ENCODE measurements at places on chromosomes 1 and 21. TPM values are rescaled to one million over a fixed set of nuclear protein-coding genes. Genes with fewer than 3 reads are reported as not detected.
A peak's percentile ranks its signal among the peaks of the same experiment; 100 is the strongest.

DNA sequence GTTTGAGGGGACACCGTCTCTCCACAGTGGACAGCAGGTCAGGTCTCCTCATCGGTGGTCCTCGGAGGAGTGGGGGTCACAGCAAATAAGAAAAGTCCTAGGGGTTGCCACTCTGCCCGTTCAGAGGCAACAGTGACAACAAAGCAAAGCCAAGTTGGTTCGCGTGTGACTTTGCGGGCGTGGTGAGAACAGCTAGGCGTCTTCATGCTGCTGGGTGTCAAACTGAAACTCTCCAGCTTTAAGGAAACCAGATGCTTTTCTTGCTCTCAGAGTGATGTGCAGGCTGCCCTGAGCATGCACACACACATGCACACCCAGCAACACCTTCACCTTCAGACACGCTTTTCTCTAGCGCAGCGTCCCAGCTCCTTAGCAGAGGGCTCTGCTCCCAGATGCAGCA is 70.1 kb upstream of the ARHGEF16 start:
- DNase-seq, result no peak

- DNase-seq, result no peak
Measured at GRCh38 chr1:207069061-207069460, 16.0 kb downstream of the PFKFB2 start.

GRCh38 chr1:162372159-162373071 is 4.2 kb downstream of the SPATA46 start:
- DNase-seq, result no peak

TSSK3 gene
- 1.6 TPM for total RNA-seq

GRCh38 chr1:8435569-8436071 is 117.7 kb downstream of the SLC45A1 start:
- no peak for DNase-seq

MROH9 gene
- not detected for total RNA-seq

SPRR1B gene
- total RNA-seq, result 0.66 TPM

GRCh38 chr1:30694280-30695175 is 28.9 kb downstream of the MATN1 start:
- DNase-seq, result no peak

DNA sequence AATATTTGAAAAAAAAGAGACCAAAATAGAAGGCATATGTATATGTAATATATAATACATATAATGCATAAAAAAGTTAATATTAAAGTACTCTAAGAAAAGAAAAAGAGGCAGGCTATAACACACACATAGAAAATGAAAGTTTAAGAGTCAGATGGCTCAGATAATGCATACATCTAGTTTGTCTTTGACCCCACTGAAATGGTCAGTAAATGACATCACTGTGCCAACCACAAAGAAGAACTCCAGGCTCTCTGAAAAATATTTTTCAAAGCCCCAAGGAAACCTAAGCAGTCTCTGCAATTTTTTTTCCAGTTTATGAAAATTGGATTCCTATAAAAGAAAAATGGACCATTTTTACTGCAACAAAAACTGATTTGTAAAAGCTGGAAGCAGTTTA is 55.4 kb upstream of the SCYL3 start:
- DNase-seq, result no peak

GRCh38 chr1:69791311-69791710 is 223.6 kb downstream of the LRRC7 start:
- DNase-seq, result no peak

ADAMTS4 gene
- total RNA-seq, result not detected

DNA sequence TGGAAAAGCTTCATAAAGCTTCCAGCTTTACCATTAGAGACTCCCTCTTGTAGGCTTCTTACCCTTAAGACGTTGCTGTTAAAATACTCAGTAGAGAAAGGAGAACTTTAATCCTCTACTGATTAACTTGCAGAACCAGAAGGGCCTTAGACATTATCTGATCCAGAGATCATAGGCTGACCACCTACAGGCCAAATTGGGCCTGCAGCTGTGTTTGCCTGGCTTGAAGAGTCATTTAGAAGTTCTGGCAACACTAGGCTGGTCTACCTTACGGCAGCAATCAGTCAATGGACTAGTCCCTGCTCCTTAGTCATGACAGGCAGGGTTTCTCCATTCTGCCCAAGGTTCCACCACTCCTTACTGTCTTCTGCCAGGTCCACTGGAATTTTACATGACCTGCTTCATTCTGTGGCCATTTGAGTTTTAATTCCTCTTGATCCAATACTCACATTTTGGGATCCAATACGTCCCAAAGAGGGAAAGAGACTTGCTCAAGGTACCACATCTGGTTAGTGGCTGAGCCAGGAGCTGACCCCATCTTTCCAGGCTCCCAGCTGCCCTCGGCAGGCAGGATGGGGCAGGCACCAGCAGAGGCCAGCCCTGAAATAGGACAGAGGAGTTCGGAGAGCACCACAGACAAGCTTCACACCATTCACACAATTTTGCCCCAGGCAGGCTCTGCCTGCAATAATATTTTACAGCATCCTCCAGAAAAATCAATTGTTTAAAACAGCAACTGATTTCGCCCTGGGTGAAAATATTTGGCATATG is 96.8 kb downstream of the TNR start:
- no peak for DNase-seq

SNX7 gene
- total RNA-seq, result 18.8 TPM

DNA sequence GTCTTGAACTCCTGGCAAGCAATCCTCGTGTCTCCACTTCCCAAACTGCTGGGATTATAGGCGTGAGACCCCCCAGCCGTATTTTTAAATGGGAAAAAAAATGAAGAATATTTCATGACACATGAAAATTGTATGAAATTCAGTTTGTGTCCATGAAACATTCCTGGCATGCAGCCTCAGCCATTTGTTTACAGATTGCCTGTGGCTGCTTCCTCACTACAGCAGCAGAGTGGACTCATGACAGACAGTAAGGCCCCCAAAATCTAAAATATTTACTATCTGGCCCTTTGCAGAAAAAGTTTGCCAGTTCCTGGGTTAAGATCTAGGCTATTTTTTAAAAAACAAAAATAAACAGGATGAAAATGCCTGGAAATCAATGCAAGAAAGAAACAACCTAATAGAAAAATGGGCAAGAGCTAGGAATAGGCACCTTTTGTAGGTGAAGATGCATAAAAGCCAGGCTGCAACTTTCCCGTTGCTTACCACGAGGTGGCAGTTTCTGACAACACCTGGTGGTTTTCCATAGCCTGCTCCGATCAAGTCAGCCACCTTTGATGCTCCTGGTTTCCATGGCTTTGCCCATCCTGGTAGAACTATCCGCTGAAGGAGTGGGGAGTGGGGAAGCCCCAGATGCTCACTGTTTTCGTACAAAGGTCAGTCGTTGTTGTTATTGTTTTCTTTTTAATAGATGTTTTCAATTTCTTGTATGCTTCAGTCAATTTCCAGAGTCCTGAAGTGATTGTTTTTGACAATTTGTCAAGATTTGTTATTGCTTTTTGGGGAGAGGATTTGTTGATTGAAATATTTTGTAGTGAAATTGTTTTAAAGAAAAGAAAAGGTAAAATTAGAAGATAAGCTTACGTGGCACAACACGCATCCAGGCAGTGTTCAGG is 24.3 kb downstream of the UBE2Q1 start:
- DNase-seq, result peak; percentile 62

C1orf198 gene
- 22.9 TPM for total RNA-seq

SRGAP2C gene
- total RNA-seq, result 21.3 TPM

RBM11 gene
- total RNA-seq, result not detected

GRCh38 chr1:222867316-222867715 is 52.5 kb downstream of the DISP1 start:
- no peak for DNase-seq

FCAMR gene
- total RNA-seq, result not detected

OR10Z1 gene
- not detected for total RNA-seq

GRCh38 chr1:180522213-180522515 is 19.8 kb upstream of the ACBD6 start:
- DNase-seq, result no peak

DNA sequence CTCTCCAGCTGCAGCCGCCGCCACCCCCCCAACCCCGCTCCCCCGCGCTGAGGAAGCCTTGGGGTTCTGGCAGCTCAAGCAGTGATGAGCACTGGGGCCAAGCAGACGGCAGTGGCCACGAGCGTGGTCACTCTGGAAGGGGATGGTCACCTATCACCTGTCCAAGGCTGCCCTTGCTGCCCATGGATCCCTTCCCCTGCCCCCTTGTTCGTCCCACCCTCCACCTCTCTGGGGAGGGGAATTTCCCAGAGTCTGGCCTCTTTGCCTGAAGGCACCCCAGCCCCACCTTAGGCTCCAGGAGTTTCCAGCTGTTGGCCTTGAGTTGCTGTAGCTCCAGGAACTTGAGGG is 7.2 kb upstream of the SMIM12 start:
- no peak for DNase-seq

- no peak for DNase-seq
Measured at GRCh38 chr1:195828325-195828724, 779.9 kb downstream of the KCNT2 start.

- DNase-seq, result no peak
Measured at GRCh38 chr21:46424621-46425020, 34.1 kb upstream of the DIP2A start.

GRCh38 chr1:231507476-231508355 is 20.8 kb upstream of the TSNAX start:
- no peak for DNase-seq

DNA sequence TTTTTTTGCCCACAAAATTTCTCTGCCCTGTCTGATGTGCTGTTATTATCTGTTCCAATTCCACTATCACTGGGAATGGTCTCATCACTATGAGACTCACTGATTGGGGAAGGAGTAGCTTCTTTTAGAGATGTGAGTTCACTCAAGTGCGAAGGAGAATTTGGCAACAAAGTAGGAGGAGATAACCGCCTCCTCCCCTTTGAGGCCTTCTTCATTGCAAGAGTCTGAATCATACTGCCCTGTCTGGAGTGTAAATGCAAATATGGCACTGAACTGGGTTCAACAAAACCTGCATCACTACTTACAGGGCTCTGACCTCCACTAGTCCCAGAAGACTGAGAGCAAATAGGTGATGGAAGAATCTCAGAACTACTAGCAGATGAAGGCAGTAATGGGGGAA is 83.4 kb downstream of the ASH1L start:
- no peak for DNase-seq

DNA sequence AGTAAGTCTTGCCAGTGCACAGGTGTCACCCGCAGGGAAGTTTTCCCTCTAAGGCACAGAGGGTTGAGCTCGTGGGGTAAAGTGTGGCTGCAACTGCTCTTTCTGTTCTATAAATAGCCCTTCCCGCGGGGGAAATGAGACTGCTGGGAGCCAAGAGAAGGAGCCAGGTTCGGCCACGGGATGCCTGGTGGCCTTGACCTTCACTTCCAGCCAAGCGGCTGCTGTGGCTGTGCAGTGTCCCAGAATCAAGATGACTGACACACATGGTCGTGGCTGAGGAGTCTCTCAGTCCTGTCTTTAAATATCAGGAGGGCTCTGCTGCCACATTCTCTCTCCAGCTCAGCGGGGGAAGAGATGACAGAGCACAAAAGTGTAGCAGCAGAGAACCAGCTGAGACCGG is 154.1 kb upstream of the VAMP3 start:
- DNase-seq, result no peak
